ENCODE measurements at places on chromosomes 11 and 22. TPM values are rescaled to one million over a fixed set of nuclear protein-coding genes. Genes with fewer than 3 reads are reported as not detected.
A peak's percentile ranks its signal among the peaks of the same experiment; 100 is the strongest.

DNA sequence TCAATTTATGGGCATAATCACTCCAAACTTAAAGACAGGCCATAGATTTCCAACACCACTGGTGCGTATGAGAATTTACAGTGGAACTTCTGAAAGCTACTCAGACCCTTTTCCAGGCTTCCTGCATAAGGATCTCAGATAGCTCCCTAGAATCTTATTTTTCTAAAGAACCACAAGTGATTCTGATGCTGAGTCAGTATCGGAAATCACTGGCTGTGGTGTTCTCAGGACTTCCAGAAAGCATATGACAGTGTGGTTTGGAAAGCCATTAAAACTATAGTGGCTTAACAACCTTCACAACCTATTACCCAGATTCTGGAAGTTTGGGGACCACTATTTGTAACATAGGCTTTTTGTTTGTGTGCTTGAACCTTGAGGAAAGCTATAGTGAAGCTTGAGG lies 756.0 kb downstream of the DLG2 start:
- no peak overlapping the region for H3K27ac ChIP-seq
- H3K27me3 ChIP-seq: no peaks in the 10 kb centered on the region
- H3K36me3 ChIP-seq: no peaks in the 10 kb centered on the region
- peaks cover 5% of the 10 kb centered on the region for H3K4me1 ChIP-seq
- DNase-seq: no peak
- H3K4me3 ChIP-seq: no peak overlapping the region

DNA sequence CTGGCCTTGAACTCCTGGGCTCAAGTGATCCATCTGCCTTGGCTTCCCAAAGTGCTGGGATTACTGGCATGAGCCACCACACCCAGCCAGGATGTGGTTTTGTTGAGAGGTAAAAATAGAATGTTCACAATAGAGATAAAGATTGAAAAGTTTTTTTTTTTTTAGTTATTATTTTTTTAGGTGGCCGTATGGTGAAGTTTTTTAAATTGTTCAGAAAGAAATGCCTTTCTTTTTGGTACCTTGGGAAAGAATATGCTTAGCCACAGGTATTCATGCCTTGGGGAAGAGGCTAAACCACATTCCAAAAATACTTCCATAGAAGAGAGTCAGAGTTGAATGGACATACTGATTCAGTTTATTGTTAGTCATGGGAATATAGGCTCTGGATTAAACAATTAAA lies 143.4 kb downstream of the C11orf91 start:
- H3K27ac ChIP-seq: no peak overlapping the region
- no peak overlapping the region for H3K4me3 ChIP-seq
- H3K4me1 ChIP-seq: no peaks in the 10 kb centered on the region
- no peaks in the 10 kb centered on the region for H3K27me3 ChIP-seq
- H3K36me3 ChIP-seq: no peaks in the 10 kb centered on the region

DNA sequence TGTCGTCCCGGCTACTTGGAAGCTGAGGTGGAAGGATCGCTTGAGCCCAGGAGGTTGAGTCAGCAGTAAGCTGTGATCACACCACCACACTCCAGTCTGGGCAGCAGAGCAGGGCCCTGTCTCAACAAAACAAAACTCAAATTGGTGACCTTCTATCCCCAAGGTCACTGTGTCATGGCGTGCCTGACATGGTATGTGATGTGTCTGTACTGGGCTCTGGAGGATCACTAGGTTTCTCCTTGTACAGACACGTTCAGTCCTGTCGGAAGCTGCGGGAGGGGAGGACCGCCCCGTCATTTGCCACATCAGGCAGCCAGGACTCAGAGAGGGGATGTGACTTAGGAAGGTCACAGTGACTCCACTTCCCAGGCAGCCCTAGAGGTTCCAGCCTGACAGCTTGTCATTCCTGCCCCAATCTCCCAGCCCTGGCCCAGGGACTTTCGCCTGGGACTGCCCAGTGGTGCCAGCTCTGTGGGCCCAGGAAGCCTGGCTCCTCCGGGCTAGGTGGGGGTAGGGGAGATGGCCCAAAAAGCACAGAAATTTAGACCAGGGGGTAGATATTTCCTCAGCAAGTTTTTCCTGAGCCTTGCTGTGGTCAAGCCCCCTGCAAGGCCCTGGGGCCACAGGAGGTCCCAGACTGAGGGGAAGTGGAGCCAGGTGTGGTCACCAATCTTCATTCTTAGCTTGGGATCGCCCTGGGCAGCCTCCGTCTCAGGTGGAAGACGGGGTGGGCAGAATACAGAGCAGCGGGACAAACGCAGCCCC lies 53.2 kb downstream of the TRIOBP start:
- H3K36me3 ChIP-seq: no peaks in the 10 kb centered on the region
- peaks cover 77% of the 10 kb centered on the region for H3K4me1 ChIP-seq
- H3K27ac ChIP-seq: peak overlapping the region; percentile 87
- no peak for DNase-seq
- no peak overlapping the region for H3K4me3 ChIP-seq

DNA sequence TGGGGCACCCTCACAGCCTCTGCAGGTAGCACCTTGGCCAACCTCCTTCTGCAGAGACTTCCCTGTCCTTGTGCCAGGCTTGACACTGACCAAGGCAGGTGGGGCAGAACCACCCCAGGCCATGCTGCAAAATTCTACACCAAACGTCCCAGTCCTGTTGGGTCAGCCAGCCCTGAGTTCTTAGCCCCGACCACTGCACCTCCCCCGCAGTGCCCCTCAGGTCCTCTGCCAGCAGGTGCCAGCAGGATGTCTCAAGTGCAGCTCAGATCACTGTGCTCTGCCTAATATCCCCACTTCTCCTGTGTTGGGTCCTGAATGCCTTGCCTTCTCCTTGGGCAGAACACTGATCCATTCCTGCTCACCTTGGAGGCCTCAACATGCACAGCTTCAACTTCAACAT lies 999.7 kb downstream of the TBC1D22A start:
- H3K27me3 ChIP-seq: no peaks in the 10 kb centered on the region
- no peak overlapping the region for H3K4me3 ChIP-seq
- no peaks in the 10 kb centered on the region for H3K36me3 ChIP-seq
- no peaks in the 10 kb centered on the region for H3K4me1 ChIP-seq

GRCh38 chr11:109668973-109669634 lies 247.1 kb downstream of the C11orf87 start:
- H3K36me3 ChIP-seq: no peaks in the 10 kb centered on the region
- no peak overlapping the region for H3K4me3 ChIP-seq
- H3K4me1 ChIP-seq: no peaks in the 10 kb centered on the region
- no peak for DNase-seq
- no peak overlapping the region for H3K27ac ChIP-seq

- H3K4me1 ChIP-seq: no peaks in the 10 kb centered on the region
- H3K27ac ChIP-seq: no peak overlapping the region
- no peaks in the 10 kb centered on the region for H3K36me3 ChIP-seq
- no peak for DNase-seq
Observed at GRCh38 chr11:113296447-113297205, 17.8 kb upstream of the TTC12 start.

GRCh38 chr11:5277807-5278382 lies 8.2 kb upstream of the HBE1 start:
- H3K36me3 ChIP-seq: no peaks in the 10 kb centered on the region
- H3K27me3 ChIP-seq: no peaks in the 10 kb centered on the region
- H3K4me1 ChIP-seq: no peaks in the 10 kb centered on the region
- DNase-seq: no peak

DNA sequence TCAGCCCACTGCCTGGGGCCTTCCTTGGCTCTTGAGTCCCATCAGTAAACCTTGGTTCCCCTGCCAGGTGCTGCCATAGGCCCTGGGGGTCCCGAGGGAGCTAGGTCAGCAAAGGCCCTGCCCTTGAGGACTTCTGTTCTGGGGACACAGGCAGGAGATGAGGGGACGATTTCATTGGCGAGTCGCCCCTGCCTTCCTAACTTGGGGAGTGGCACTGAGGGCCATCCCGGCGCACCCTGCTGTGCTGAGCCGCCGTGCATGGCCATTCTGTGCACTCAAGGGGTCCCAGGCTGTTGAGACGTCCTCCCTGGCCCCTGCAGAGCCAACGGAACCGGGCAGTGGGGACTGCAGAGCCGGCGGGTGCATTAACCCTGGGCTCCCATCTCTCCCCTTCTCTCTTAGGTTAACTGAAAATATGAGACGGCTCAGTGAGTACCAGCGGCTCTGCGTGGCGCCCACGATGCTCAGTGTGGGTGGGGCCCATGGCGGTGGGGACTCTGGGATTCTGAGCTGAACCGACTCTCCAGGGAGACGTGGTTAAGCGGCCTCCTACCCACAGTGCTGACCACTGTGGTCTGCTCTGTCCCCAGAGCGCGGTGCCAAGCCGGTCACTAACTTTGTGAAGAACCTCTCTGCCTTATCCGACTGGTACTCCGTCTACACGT lies 43.4 kb downstream of the GRAMD4 start:
- peaks cover 9% of the 10 kb centered on the region for H3K36me3 ChIP-seq
- DNase-seq: no peak
- H3K4me1 ChIP-seq: peaks cover 19% of the 10 kb centered on the region

DNA sequence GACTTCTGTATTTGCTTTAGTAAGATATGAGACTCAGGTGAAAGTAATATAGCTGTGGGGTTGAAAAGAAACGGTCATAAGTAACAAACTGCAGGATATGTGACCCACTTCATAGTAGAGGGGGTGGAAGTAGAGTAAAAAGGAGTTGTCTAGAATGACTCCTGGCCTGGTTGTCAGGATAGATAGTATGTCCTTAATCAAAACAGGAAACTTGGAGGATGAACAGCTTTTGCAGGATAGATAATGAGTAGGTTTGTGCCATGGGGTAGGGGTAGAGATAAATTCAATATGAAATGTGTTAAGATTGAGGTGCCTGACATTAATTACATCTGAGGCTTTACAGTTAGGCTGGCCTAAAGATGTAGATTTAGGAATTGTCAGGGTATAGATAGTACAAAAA lies 47.0 kb upstream of the B3GNT6 start:
- no peaks in the 10 kb centered on the region for H3K36me3 ChIP-seq
- H3K4me1 ChIP-seq: no peaks in the 10 kb centered on the region
- no peaks in the 10 kb centered on the region for H3K27me3 ChIP-seq
- no peak for DNase-seq
- H3K4me3 ChIP-seq: no peak overlapping the region

DNA sequence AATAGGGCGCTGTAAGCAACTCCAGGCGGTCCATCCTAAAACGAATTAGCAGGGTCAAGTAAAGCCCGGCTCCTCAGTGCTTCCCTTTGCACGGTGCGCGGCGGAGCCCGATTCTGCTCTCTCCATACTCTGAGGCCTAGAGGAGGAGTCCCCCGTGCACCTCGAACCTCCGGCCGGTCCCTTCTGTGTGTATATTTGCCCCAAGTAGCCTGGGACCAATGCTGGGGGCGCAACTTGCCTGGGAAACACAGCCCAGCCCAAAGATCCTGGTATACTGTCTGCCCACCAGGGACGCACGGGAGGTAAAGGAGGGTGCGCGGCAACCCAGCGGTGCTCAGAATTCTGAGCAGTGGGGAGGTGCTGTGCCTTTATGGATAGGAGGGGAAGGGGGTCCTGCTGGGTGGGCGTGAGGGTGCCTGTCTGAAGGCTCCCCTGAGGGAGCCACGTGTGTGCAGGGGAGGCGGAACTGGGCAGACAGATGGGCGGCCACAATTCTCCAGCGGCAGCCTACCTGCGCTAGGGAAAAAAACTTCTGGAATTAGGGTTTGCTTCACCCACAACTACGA lies 4.8 kb upstream of the TBX1 start:
- H3K27me3 ChIP-seq: no peaks in the 10 kb centered on the region
- no peak for DNase-seq
- H3K4me1 ChIP-seq: peaks cover 31% of the 10 kb centered on the region

- DNase-seq: no peak
- no peaks in the 10 kb centered on the region for H3K27me3 ChIP-seq
- H3K27ac ChIP-seq: no peak overlapping the region
- H3K4me3 ChIP-seq: no peak overlapping the region
Observed at GRCh38 chr11:34238966-34239365, 118.8 kb downstream of the ABTB2 start.

GRCh38 chr22:41140365-41140957 lies 48.1 kb downstream of the EP300 start:
- DNase-seq: no peak
- H3K27me3 ChIP-seq: no peaks in the 10 kb centered on the region
- peaks cover 50% of the 10 kb centered on the region for H3K36me3 ChIP-seq

GRCh38 chr11:94586978-94587377 lies 19.8 kb downstream of the PIWIL4 start:
- no peak overlapping the region for H3K4me3 ChIP-seq
- peaks cover 9% of the 10 kb centered on the region for H3K4me1 ChIP-seq
- DNase-seq: no peak

GRCh38 chr11:75627906-75628668 lies 40.8 kb downstream of the MAP6 start:
- H3K4me3 ChIP-seq: no peak overlapping the region
- no peaks in the 10 kb centered on the region for H3K4me1 ChIP-seq
- DNase-seq: no peak
- H3K27me3 ChIP-seq: no peaks in the 10 kb centered on the region

- no peaks in the 10 kb centered on the region for H3K36me3 ChIP-seq
- no peak for DNase-seq
- no peak overlapping the region for H3K4me3 ChIP-seq
- no peak overlapping the region for H3K27ac ChIP-seq
- peaks cover 34% of the 10 kb centered on the region for H3K4me1 ChIP-seq
Observed at GRCh38 chr22:30041881-30042280, 38.4 kb upstream of the HORMAD2 start.

DNA sequence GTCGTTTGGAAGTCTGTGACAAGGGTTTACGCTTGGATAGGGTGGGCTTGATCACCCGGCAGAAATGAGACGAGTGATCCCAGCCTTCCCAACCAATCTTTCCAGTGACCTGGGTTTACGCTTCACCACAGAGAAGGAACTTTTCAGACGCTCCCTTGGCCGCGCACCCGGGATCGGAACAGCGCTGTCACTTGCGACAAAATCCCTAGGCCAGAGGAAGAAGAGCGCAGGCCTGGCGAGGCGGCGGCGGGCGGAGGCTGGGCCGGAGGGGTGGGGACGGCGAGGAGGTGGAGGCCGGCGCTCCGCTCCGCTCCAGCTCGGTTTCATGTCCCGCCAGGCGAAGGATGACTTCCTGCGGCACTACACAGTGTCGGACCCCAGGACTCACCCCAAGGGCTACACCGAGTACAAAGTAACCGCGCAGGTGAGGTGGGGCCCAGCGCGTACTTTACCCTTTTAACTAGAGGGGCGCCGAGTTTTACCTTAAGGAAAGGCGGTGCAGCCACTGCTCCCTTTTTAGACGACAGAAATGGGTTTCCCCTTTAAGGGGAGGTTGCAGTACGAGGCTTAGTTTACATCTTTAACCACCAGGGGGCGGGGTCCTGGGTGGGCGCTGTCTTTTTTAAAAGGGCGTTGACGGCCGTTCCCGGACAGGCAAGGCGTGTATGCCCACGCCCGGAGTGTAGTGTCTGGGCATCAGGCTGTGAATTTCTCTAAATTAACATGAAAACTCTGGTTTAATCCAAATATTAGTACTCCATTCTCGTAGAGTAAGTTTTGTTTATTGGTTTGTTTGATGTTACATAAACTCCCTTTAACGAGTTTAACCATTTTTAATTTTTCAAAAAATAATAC lies at the start of gene SNX15:
SNX15 (plus strand) TSS at position 227 of the 855 bp plus-strand sequence; CDS start at position 326, 99 bp downstream.
- H3K27ac ChIP-seq: peak within 1 kb of the TSS; percentile 84
- no peaks in the 10 kb centered on the region for H3K36me3 ChIP-seq
- peaks cover 16% of the 10 kb centered on the region for H3K4me1 ChIP-seq
- DNase-seq: peak; percentile 92
- H3K27me3 ChIP-seq: no peaks in the 10 kb centered on the region
- H3K4me3 ChIP-seq: peak within 1 kb of the TSS; percentile 45

The KDM4E gene
- not detected for total RNA-seq

The TSPAN18 gene
- total RNA-seq: 2.1 TPM

The IFITM1 gene
- 31.0 TPM for total RNA-seq

The NFAM1 gene
- total RNA-seq: 0.66 TPM

The IL18 gene
- 3.3 TPM for total RNA-seq

The HSPB2 gene
- total RNA-seq: not detected

Measured in body of pancreas (tissue), 4 donors.